ENCODE measurements at places on chromosomes 5 and 9. TPM values are rescaled to one million over a fixed set of nuclear protein-coding genes. Genes with fewer than 3 reads are reported as not detected.

GRCh38 chr9:32705059-32705458, 69.6 kb upstream of the TAF1L start:
- no peaks in the 10 kb centered on the region for H3K4me1 ChIP-seq
- H3K36me3 ChIP-seq: no peaks in the 10 kb centered on the region
- H3K4me3 ChIP-seq: no peak overlapping the region

DNA sequence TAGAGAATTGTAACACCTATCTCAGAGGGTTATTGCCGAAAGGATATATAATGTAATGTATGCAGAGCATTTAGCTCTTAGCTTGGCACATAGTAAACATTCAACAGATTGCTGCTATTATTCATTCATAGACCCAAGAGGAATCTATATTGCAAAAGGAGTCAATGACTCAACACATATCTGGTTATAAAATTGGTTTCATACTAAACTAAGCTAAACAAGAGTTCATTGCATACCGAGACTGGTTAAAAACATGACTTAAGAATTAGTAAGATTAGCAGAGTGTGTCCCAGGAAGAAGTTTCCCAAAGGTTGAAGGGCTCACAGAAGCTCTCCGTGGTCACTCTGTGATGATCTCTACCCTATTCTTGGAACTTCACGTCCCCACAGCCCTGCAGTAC, 339.6 kb upstream of the CCNH start:
- H3K27me3 ChIP-seq: no peaks in the 10 kb centered on the region
- no peaks in the 10 kb centered on the region for H3K4me1 ChIP-seq
- no peaks in the 10 kb centered on the region for H3K36me3 ChIP-seq

- no peak overlapping the region for H3K27ac ChIP-seq
- H3K4me3 ChIP-seq: no peak overlapping the region
- no peaks in the 10 kb centered on the region for H3K4me1 ChIP-seq
- no peaks in the 10 kb centered on the region for H3K36me3 ChIP-seq
- no peak for DNase-seq
Measured at GRCh38 chr5:99706160-99706559, 777.4 kb upstream of the CHD1 start.

GRCh38 chr9:114449236-114449635, 56.0 kb downstream of the WHRN start:
- no peak overlapping the region for H3K27ac ChIP-seq
- H3K27me3 ChIP-seq: no peaks in the 10 kb centered on the region
- H3K36me3 ChIP-seq: no peaks in the 10 kb centered on the region

DNA sequence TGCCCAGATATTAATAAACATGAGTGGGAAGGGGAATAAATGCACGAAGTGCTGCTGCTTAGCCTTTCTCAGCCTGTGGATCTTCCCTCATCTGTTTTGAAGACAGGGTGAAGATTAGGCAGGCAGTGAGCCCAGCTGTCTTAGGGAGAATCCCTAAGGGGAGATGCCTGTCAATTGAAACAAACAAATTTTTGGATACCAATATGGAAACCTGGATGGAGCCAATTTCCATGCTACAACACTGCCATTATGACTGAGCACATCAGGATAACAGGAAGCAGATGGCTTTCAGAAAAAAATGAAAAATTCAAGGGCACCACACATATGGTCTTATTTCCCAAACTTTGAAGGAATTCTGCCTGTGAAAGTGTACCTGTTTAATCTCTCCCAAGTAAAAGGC, 80.3 kb downstream of the HMHB1 start:
- DNase-seq: no peak
- no peak overlapping the region for H3K4me3 ChIP-seq
- no peak overlapping the region for H3K27ac ChIP-seq
- H3K4me1 ChIP-seq: peaks cover 16% of the 10 kb centered on the region

GRCh38 chr5:88875341-88876234, 7.4 kb downstream of the MEF2C start:
- no peaks in the 10 kb centered on the region for H3K4me1 ChIP-seq
- no peaks in the 10 kb centered on the region for H3K36me3 ChIP-seq
- no peaks in the 10 kb centered on the region for H3K27me3 ChIP-seq
- H3K4me3 ChIP-seq: no peak overlapping the region

GRCh38 chr5:149002761-149003689, 59.8 kb downstream of the SH3TC2 start:
- H3K4me3 ChIP-seq: no peak overlapping the region
- H3K27me3 ChIP-seq: no peaks in the 10 kb centered on the region
- no peak for DNase-seq
- H3K27ac ChIP-seq: peak overlapping the region; percentile 80

DNA sequence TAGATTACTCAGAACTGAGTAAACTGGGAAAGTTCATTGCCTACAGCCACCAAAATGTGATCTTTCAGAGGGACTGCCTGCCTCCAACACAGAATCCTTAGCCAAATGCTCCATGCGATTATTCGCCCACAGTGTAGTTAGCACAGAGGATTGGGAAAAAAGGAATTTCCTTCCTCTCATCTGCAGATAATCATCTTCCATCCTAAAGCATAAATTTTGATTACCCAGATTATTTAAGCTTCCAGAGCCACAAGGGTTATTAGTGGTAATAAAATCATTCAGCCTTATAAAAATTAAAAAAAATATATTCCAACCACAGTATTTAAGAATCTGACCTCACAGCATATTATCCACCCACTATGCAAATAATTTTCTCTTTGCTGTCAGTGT, 285.3 kb upstream of the GRAMD2B start:
- no peak for DNase-seq
- H3K4me3 ChIP-seq: no peak overlapping the region
- H3K27me3 ChIP-seq: no peaks in the 10 kb centered on the region

DNA sequence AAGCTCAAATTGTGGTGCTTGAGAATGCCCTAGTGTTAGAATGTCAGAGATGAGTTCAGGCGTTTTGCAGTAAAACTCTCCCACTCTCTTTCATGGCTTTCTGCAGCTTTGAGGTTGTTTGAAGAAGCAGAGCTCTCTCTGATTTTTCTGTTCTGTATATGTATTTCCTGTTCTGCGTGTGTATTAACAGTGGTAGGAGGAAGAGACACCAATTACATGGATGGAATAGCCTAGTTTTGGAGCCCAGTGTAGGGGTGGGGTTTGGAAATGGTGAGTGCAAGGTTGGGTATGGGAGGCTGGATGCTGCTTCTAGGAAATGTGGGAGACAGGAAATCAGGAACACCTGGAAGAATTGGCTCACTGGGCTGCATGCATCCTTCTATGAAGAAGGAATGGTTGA, 12.4 kb downstream of the LARP1 start:
- H3K4me1 ChIP-seq: peaks cover 21% of the 10 kb centered on the region
- H3K27me3 ChIP-seq: no peaks in the 10 kb centered on the region
- DNase-seq: no peak
- H3K4me3 ChIP-seq: no peak overlapping the region
- H3K27ac ChIP-seq: no peak overlapping the region

DNA sequence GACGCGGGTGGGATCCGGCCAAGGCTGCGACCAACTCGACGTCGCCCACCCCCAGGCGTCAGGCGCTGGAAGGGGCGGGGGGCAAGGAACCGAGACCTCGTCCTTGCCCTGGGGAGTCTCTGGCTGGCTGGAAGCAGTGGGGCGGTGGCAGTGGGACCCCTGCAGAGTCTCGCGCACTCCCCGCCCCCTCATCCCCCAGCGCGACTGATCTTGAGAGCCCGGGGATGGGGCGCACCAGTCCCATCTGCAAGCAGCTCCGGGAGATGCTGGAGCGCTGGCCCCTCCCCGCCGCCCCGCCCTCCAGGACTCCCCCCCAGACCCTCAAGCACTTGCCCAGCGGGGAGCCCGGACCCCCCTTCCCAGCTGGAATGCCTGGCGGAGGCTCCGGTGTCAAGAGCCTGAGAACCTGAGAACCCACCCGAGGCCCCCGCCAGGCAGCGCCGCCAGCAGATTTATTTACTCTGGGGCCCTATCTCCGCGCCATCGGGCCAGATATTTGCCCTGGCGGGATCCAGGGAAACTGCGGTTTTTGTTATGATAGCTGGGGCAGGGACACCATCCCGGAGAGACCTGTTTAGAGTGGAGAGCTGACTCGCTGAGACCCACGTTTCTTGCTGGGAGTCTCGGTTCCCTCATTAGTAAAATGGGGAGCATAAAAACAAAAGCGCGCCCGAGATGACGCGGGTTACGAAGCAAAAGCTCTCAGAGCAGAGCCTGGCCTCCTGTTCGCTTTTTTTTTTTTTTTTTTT, 1.2 kb downstream of the PRRT1B start:
- H3K27ac ChIP-seq: no peak overlapping the region
- DNase-seq: peak; percentile 82
- peaks cover 41% of the 10 kb centered on the region for H3K27me3 ChIP-seq
- H3K4me1 ChIP-seq: no peaks in the 10 kb centered on the region
- H3K36me3 ChIP-seq: no peaks in the 10 kb centered on the region

- H3K36me3 ChIP-seq: no peaks in the 10 kb centered on the region
- no peaks in the 10 kb centered on the region for H3K4me1 ChIP-seq
- H3K27ac ChIP-seq: no peak overlapping the region
- no peak for DNase-seq
- no peaks in the 10 kb centered on the region for H3K27me3 ChIP-seq
Measured at GRCh38 chr5:6904860-6905259, 191.6 kb downstream of the TENT4A start.

- H3K4me3 ChIP-seq: no peak overlapping the region
- H3K27me3 ChIP-seq: no peaks in the 10 kb centered on the region
- DNase-seq: no peak
Measured at GRCh38 chr5:88304356-88304755, 35.7 kb upstream of the TMEM161B start.

GRCh38 chr9:12790883-12791282, 16.1 kb downstream of the LURAP1L start:
- no peak overlapping the region for H3K27ac ChIP-seq
- no peaks in the 10 kb centered on the region for H3K27me3 ChIP-seq
- DNase-seq: no peak
- H3K36me3 ChIP-seq: no peaks in the 10 kb centered on the region
- no peak overlapping the region for H3K4me3 ChIP-seq

DNA sequence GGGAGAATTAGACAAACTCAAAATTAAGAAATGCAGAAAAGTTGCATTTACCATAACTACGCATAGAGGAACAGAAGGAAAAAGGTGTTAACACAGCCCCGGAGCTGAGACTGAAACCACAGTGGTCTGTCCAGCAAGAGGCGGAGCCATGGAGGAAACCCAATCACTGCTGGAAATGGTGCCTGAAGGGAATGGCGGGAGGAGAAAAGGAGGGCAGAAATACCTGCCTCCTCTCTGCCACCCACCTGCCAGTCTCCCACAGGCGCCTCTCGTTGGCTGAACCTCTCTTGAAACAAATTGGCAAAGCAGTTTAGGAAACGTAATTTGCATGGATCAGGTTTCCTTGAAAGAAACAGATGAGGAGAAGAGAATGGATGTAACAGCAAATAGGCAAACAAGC, 9.7 kb upstream of the PRKACG start:
- DNase-seq: no peak
- no peak overlapping the region for H3K27ac ChIP-seq
- H3K36me3 ChIP-seq: no peaks in the 10 kb centered on the region
- H3K4me1 ChIP-seq: no peaks in the 10 kb centered on the region

- H3K27ac ChIP-seq: no peak overlapping the region
- no peaks in the 10 kb centered on the region for H3K27me3 ChIP-seq
- no peaks in the 10 kb centered on the region for H3K36me3 ChIP-seq
- 0 out of 2 replicates have a peak, but pooled peaks cover 6% of the 10 kb centered on the region for H3K4me1 ChIP-seq
- H3K4me3 ChIP-seq: no peak overlapping the region
Measured at GRCh38 chr9:89436963-89437625, 60.8 kb downstream of the SEMA4D start.

- H3K4me3 ChIP-seq: no peak overlapping the region
- no peak overlapping the region for H3K27ac ChIP-seq
- H3K27me3 ChIP-seq: no peaks in the 10 kb centered on the region
- no peaks in the 10 kb centered on the region for H3K36me3 ChIP-seq
- H3K4me1 ChIP-seq: no peaks in the 10 kb centered on the region
Measured at GRCh38 chr9:115437418-115437817, 319.5 kb upstream of the TNC start.

DNA sequence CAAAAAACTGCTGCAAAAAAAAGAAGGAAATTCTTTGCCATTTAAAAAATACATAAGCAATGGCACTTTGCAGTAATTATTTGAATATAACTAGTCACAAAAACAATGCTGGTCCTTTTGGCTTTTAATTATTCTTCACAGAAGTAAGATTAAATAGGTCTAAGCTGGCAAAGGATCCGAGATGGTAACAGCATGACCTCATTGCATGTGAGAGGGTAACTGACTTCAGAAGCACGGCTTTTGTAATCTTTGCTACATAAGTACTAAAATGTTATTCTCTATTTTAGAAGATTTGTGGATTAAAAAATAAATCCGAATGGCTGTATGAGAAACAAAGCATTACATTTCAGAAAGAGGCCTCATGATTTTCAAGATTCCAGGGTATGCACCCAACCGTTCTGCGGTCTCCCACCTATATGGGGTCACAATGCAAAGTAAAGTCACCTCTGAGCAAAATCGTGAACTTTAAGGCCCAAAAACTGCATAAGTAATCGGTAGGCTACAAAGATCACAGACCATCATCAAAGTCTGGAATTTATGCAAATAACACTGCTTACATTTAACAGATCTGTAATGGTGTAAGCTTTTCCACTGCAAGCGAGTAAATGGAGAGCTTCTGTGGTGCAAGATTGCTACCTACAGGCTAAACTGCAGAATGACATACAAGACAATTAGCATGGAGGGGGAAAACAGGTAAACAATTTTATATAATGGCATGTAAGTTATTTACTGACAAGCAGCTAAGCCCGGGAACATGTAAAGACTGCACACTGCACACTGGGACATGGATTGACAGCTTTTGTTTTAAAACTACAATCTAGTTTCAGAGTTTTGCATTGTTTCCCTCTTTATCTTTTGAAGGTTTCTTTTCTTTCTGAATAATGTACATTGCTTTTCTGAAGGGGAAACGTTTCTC, 231.6 kb downstream of the SLF1 start:
- H3K27me3 ChIP-seq: no peaks in the 10 kb centered on the region
- H3K27ac ChIP-seq: no peak overlapping the region
- DNase-seq: peak; percentile 39

- no peaks in the 10 kb centered on the region for H3K4me1 ChIP-seq
- H3K4me3 ChIP-seq: no peak overlapping the region
- H3K36me3 ChIP-seq: no peaks in the 10 kb centered on the region
- no peak for DNase-seq
- H3K27ac ChIP-seq: no peak overlapping the region
- H3K27me3 ChIP-seq: peaks cover 19% of the 10 kb centered on the region
Measured at GRCh38 chr5:115184770-115185169, 15.1 kb upstream of the TRIM36 start.

GRCh38 chr5:150197476-150197875, 7.6 kb downstream of the SLC6A7 start:
- H3K36me3 ChIP-seq: no peaks in the 10 kb centered on the region
- H3K4me3 ChIP-seq: no peak overlapping the region
- no peaks in the 10 kb centered on the region for H3K4me1 ChIP-seq

DNA sequence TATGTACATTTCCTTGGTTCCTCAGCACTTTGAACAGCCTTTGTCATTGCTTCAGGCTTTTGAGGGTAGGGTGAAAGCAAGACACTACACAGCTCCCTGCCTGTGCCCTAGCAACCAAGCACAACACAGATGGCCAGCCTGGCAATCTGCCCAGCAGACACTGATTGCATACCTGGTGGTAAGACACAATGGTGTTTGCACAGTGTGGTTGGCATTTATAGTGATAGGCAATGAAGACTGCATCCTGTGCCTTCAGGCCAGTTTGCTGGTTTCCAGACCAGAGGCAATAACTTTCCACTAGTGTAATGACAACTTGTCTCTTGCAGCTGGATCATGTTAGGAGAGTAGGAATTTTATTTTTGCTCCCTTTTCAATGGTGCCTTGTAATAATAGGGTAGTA, 144.5 kb upstream of the TNC start:
- H3K4me1 ChIP-seq: peaks cover 21% of the 10 kb centered on the region
- no peaks in the 10 kb centered on the region for H3K36me3 ChIP-seq
- H3K4me3 ChIP-seq: no peak overlapping the region
- H3K27me3 ChIP-seq: no peaks in the 10 kb centered on the region

Gene KCNV2
- not detected for polyA plus RNA-seq

Gene ANKRD18B
- polyA plus RNA-seq: 2.7 TPM

Gene MARCOL
- polyA plus RNA-seq: not detected

Data from SK-N-SH (cell line).